ENCODE measurements at places on chromosomes 4 and X.

DNA sequence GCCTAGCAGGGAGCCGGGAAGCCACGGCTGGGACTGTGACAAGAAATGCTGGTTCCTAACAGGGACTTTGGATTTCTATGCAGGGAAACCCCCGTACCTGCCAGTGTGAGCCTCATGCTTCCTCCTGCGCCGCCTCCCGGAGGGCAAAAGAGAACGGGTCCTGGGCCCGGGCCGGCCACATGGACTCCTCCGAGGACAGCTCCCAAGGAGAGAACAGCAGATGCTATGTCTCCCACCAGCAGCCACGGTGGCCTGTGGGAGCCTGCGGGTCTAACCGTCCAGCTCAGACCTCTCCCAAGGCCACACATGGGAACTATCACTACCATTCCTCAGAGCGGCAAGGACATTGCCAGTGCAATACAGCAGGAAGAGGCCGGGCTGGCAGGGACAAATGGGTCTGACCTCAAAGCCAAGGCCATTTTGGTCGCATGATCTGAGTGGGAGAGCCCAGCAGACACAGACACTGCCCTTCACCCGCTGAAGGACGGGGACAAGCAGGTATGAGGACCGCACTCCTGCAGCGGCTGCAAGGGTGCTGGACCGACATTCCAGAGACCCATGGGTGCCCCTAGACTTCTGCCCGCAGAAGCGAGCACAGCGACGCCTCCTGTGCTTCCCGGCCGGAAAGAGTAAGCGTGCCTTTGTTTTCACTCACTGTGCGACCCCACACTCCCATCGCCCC, 4.5 kb upstream of the C4orf50 start:
- no peaks in the 10 kb centered on the region for H3K36me3 ChIP-seq
- no peak overlapping the region for H3K27ac ChIP-seq
- no peak overlapping the region for H3K4me3 ChIP-seq
- H3K4me1 ChIP-seq = no peaks in the 10 kb centered on the region
- H3K27me3 ChIP-seq = no peaks in the 10 kb centered on the region

- H3K27me3 ChIP-seq = no peaks in the 10 kb centered on the region
- no peaks in the 10 kb centered on the region for H3K36me3 ChIP-seq
- H3K27ac ChIP-seq = no peak overlapping the region
- H3K4me1 ChIP-seq = no peaks in the 10 kb centered on the region
Observed at GRCh38 chr4:36325499-36325898, 44.1 kb downstream of the DTHD1 start.

DNA sequence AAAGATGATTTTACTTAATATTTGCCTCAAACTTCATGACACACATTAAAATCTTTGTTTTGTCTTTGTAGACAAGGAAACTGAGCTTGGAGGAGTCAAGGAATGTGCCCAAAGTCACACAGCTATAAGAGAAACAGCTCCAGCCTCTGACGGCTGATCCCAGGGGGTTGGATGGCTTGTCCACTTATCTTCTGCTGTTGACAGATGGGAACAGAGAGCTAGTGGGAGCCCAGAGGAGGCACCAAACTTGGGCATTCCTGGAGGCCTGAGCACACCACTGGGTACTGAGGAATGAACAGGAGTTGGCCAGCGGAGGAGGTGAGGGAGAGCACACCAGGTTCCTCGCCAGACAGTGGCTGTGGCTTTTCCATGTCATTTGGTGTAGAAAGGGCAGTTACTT, 56.4 kb upstream of the GPR78 start:
- H3K4me1 ChIP-seq = no peaks in the 10 kb centered on the region
- H3K4me3 ChIP-seq = no peak overlapping the region
- no peak for DNase-seq
- no peak overlapping the region for H3K27ac ChIP-seq
- H3K36me3 ChIP-seq = no peaks in the 10 kb centered on the region

DNA sequence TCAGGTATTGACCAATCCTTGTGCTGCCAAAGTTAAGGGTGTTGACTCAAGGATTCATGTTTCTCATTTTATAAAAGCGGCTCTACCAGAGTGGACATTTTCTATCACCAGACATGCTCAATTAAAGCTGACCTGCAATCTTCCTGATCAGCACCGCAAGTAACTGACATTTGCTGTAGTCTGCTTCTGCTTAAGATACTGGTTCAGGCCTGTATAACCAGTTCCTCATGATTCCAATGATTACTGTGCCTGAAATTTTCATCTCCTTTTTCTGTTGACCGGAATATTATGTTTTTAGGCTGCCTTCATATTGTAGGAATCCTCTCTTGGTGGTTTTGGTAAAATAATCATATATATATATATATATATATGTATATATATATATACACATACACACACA, 160.2 kb upstream of the SPIN4 start:
- H3K27me3 ChIP-seq = no peaks in the 10 kb centered on the region
- H3K4me3 ChIP-seq = no peak overlapping the region
- H3K4me1 ChIP-seq = no peaks in the 10 kb centered on the region

- H3K4me3 ChIP-seq = no peak overlapping the region
- no peaks in the 10 kb centered on the region for H3K27me3 ChIP-seq
- H3K27ac ChIP-seq = no peak overlapping the region
- H3K4me1 ChIP-seq = no peaks in the 10 kb centered on the region
- DNase-seq = no peak
Observed at GRCh38 chr4:95415346-95415771, 133.4 kb downstream of the UNC5C start.

GRCh38 chrX:65266482-65266881, 268.1 kb downstream of the LAS1L start:
- DNase-seq = no peak
- no peaks in the 10 kb centered on the region for H3K27me3 ChIP-seq
- H3K4me3 ChIP-seq = no peak overlapping the region
- no peaks in the 10 kb centered on the region for H3K36me3 ChIP-seq

DNA sequence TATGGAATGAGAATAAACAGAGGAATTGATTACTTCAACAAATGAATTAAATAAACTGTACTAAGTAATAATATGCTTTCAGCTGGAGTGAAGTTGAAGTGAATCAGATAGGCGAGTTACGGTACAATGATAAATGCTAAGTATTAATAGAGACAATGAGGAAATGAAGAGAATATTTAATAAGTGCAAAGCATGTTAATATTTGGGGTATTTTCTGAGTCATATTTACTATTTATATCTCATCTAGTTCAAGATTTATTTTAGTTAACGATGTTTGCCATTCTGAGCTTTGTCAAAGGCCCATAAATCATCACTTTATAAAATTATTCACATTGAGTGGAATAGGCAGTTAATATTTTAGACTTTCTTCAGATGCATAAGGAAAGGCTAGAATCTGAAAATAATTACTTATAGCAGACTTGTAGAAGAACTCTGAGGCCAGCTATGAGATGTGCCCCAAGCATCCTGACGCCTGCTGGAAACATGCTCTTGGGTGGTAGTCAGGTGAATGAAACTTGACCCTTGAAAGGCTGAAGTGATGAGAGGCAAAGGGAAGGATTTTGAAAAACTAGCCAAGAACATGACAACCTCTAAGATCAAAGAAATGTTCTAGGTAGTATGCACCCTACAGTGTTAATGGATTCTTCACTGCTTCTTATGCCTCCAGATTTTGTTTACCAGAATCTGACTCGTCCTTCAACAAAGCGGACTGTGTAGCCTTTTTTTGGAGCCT, 133.8 kb upstream of the STIM2 start:
- no peak overlapping the region for H3K4me3 ChIP-seq
- H3K36me3 ChIP-seq = no peaks in the 10 kb centered on the region
- no peaks in the 10 kb centered on the region for H3K4me1 ChIP-seq
- no peak for DNase-seq
- no peak overlapping the region for H3K27ac ChIP-seq

- H3K27me3 ChIP-seq = no peaks in the 10 kb centered on the region
- H3K36me3 ChIP-seq = no peaks in the 10 kb centered on the region
- peaks cover 9% of the 10 kb centered on the region for H3K4me1 ChIP-seq
- H3K4me3 ChIP-seq = peak overlapping the region; percentile 84
- no peak for DNase-seq
Observed at GRCh38 chrX:1451251-1451660, 1.5 kb downstream of the ASMTL start.

- no peak overlapping the region for H3K4me3 ChIP-seq
- no peaks in the 10 kb centered on the region for H3K27me3 ChIP-seq
- H3K36me3 ChIP-seq = no peaks in the 10 kb centered on the region
- no peaks in the 10 kb centered on the region for H3K4me1 ChIP-seq
- DNase-seq = no peak
Observed at GRCh38 chr4:5821665-5822358, 71.1 kb downstream of the CRMP1 start.

DNA sequence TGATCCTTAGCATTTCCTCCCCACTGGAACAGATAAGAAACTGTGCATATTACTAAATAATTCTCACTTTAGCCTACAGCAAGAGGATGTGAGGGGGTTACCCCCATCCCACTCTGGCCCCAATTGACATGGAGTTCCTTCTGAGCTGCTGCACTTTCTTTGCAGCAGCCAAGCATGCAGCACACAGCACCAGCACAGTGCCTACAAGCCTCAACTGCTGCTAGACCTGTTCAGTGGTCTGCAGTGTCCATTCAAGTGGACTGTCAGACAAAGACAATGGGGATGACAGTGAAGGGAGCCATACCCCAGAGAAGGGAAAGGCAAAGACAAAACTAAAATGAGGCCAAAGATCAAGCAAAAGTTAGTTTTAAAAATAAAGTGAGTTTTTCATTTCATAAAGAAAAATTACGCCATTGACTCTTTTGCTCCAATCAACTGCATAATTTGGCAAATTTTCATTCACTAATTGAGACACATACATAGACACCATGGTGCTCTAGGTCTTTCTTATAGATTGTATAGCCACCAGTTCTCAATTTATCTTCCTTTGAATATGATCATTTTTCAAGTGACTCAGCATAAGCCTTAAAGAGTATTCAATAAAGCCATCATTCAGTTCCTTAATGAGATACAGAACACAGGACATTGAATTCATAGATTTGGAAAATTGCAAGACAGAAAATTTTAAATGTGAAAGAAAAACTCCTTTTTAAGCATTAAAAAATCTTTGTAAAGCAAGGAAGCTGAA, 410.6 kb downstream of the HNRNPD start:
- H3K4me3 ChIP-seq = no peak overlapping the region
- no peaks in the 10 kb centered on the region for H3K36me3 ChIP-seq
- no peaks in the 10 kb centered on the region for H3K4me1 ChIP-seq
- H3K27ac ChIP-seq = no peak overlapping the region
- H3K27me3 ChIP-seq = no peaks in the 10 kb centered on the region

GRCh38 chrX:9903146-9903545, 64.0 kb upstream of the CLDN34 start:
- no peaks in the 10 kb centered on the region for H3K36me3 ChIP-seq
- DNase-seq = no peak
- H3K4me3 ChIP-seq = no peak overlapping the region

DNA sequence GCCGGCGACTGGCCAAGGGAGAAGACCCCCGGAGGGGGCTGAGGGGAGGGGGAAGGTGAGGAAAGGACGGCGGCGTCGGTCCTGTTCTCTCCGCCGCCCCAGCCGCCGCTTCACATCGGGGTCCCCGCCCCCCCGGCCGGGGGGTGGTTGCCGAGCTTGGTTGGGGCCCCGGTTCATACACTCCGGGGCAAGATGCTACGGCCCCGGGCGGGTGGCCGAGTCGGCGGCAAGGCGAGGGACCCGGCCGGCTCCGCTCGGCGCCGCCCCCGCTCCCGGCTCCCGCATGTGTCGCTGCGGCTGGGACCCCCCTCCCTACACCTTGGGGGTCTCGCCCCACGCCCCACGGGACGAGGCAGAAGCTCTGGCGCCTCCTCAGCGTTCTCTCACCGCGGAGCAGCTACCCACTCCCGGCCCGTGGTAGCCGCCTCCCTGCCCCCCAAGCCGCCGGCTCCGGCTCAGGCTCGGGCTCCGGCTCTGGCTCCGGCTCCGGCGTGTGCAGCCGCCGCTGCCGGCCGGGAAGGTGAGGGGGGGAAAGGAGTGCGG, 461 bp downstream of the FBXW7 start:
- DNase-seq = no peak
- peak overlapping the region; percentile 87 for H3K4me3 ChIP-seq
- H3K27ac ChIP-seq = peak overlapping the region; percentile 86

DNA sequence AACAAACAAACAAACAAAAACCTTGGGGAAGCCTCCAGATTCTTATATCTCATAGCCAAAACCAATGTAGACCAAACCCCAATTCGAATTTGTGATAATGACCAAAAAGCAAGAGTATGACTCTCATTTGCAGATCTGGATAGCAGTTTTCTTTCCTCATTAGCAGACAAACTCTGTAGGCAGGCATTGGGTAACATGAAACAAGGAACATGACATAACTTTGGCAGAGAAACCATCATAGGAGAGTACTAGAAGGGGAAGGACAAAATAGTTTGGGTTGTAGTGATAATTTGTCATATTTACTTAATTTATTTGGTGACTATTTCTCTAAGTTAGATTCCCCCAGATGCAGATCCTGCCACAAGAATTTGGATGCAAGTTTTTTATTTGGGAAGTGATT, 187.8 kb downstream of the MID1IP1 start:
- no peaks in the 10 kb centered on the region for H3K36me3 ChIP-seq
- H3K27ac ChIP-seq = no peak overlapping the region
- H3K27me3 ChIP-seq = no peaks in the 10 kb centered on the region
- H3K4me3 ChIP-seq = no peak overlapping the region

DNA sequence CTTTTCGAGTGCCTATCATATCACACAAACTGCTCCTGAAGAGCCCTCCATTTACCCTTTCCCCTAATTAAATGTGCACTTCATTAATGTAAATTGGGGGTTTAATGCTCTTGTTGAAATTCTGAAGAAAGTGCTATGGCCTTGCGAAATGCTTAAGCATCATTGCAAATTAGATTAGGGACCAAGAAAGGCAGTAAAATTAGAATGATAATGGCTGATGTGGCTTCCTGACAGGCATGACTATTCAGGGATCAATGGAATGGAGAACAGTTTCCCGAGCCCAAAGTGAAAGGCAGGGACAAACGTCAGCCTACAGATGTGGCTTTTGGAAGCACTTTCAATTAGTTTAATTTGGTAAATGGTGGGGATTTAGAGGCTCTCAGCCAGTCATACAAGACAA, 120.1 kb downstream of the NKX6-1 start:
- no peak overlapping the region for H3K4me3 ChIP-seq
- H3K4me1 ChIP-seq = no peaks in the 10 kb centered on the region
- no peaks in the 10 kb centered on the region for H3K27me3 ChIP-seq
- no peak overlapping the region for H3K27ac ChIP-seq

- H3K4me3 ChIP-seq = no peak overlapping the region
- H3K27ac ChIP-seq = no peak overlapping the region
- no peaks in the 10 kb centered on the region for H3K27me3 ChIP-seq
Observed at GRCh38 chr4:142497606-142498005, 348.5 kb downstream of the INPP4B start.

GRCh38 chrX:44071070-44071645, 98.0 kb upstream of the NDP start:
- no peak overlapping the region for H3K4me3 ChIP-seq
- no peaks in the 10 kb centered on the region for H3K27me3 ChIP-seq
- H3K27ac ChIP-seq = no peak overlapping the region
- DNase-seq = no peak

DNA sequence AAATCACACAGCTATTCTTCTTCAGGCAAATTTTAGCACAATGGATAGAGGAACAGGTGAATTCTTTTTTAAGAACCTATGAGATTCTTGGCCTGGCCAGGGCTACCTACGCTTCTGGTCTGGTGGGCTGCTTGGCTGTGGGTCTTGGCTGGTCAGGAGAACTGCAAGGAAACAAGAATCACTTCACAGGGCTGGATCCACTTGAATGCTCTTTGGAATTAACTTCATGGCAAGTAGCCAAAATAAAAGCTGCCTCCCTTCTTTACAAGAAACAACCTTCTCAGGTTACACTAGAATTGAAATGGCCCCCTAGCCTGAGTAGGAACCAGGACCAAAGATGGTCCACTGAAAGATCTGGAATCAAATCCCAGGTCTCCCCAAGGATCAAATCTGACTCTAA, 519.1 kb downstream of the IQCM start:
- H3K27me3 ChIP-seq = no peaks in the 10 kb centered on the region
- H3K36me3 ChIP-seq = no peaks in the 10 kb centered on the region
- no peaks in the 10 kb centered on the region for H3K4me1 ChIP-seq
- DNase-seq = no peak
- H3K27ac ChIP-seq = no peak overlapping the region
- no peak overlapping the region for H3K4me3 ChIP-seq
